HCT116 (cell line): ENCODE measurements at places on chromosomes 1 and 21. TPM values are rescaled to one million over a fixed set of nuclear protein-coding genes. Genes with fewer than 3 reads are reported as not detected.

Gene GBP7
- total RNA-seq, result not detected

Gene LCE2A
- total RNA-seq, result not detected

Gene TSPAN1
- total RNA-seq, result 9.9 TPM

Gene HSPB7
- total RNA-seq, result 0.27 TPM

Gene F3
- total RNA-seq, result 58.5 TPM

Gene ALX3
- not detected for total RNA-seq

Gene SIM2
- 23.9 TPM for total RNA-seq

Gene G0S2
- not detected for total RNA-seq

Gene HSPA6
- total RNA-seq, result not detected
